Activated naive CD4-positive, alpha-beta T cell treated with anti-CD3 and anti-CD28 coated beads, Interleukin-2, amount 10 ng/mL, durations not matched to agents 7 days and 5 days (primary cell): ENCODE measurements at places on chromosomes 2 and 18.
A peak's percentile ranks its signal among the peaks of the same experiment; 100 is the strongest.

DNA sequence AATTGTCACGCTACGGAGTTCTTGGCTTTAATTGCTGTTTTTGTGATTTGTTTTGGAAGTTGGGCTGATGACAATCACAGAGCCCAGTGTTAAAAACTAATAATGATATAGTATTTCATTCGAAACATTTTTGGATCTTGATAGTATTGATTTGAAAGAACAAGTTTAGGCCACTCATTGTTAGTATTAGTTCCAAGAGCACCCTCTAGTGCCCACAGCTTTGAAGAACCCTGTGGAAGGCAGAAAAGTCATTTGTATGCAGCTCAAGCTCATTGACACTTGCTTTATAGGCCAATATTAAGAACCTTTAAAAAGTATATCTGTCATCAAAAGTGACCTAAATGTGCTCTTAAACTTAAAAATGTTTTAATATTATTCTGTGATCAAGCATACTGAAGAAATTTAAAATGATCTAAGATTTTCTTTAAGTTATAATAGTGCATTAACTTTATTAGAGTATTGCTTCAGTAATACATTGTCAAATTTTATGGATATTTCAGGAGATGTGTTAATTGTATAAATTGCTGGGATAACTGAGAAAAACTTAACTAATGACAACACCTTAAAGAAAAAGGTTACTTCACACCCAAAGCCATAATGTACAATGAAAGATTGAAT, 191.0 kb downstream of the GRB14 start:
- H3K4me3 ChIP-seq: no peak overlapping the region
- H3K27ac ChIP-seq: no peak overlapping the region
- H3K27me3 ChIP-seq: no peaks in the 10 kb centered on the region
- no peaks in the 10 kb centered on the region for H3K4me1 ChIP-seq

DNA sequence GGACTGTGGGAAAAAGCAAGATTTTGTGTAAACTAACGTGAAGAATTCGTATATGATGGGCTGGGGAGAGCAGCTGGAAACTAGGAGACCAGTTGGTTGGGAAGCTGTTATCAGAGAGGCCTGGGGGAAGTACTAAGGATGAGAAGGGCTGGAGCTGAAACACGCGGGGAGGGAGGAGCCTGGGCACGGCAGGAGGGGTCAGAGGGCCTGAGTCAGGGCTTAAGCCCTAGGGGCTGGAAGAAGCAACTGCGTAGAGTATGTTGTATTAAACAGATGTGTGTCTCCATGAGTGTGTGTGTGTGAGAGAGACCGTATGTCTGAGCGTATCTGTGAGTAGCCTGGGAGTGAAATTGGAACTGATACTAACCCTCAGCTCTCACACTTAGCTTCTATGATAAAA, 8.4 kb downstream of the POMC start:
- peak overlapping the region; percentile 24 for H3K27ac ChIP-seq
- peak overlapping the region; percentile 27 for H3K4me3 ChIP-seq
- no peak for DNase-seq
- peaks cover 28% of the 10 kb centered on the region for H3K27me3 ChIP-seq

GRCh38 chr18:47964053-47964452, 33.6 kb upstream of the SMAD2 start:
- H3K36me3 ChIP-seq: peaks cover 7% of the 10 kb centered on the region
- DNase-seq: no peak
- no peaks in the 10 kb centered on the region for H3K4me1 ChIP-seq

GRCh38 chr2:51807229-51807628, 775.3 kb upstream of the NRXN1 start:
- H3K27ac ChIP-seq: no peak overlapping the region
- DNase-seq: no peak
- H3K4me3 ChIP-seq: no peak overlapping the region
- no peaks in the 10 kb centered on the region for H3K4me1 ChIP-seq
- no peaks in the 10 kb centered on the region for H3K27me3 ChIP-seq
- no peaks in the 10 kb centered on the region for H3K36me3 ChIP-seq

- no peak overlapping the region for H3K27ac ChIP-seq
- H3K27me3 ChIP-seq: no peaks in the 10 kb centered on the region
- H3K4me1 ChIP-seq: no peaks in the 10 kb centered on the region
- no peak overlapping the region for H3K4me3 ChIP-seq
- DNase-seq: no peak
- H3K36me3 ChIP-seq: no peaks in the 10 kb centered on the region
These were observed 13.1 kb downstream of the PIEZO2 start for GRCh38 chr18:11136241-11136640.

DNA sequence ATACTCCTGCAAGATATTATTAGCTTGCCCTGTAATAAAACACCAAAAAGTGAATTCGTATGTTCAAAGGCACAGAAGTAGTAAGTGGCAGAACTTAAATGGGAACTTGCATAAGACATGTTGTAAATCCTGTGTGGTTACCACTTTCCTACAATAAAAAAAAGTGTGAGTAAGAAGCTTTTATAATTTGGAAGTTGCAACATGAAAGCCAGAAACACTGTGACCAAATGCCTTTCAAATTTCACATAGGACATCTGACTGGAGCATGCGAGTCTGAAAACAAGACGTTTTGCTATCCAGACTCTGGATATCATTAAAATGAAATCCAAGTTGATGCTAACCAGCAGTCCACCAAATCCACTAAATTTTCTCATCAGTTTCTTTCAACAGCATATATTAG, 886.2 kb upstream of the NRXN1 start:
- no peak overlapping the region for H3K27ac ChIP-seq
- no peaks in the 10 kb centered on the region for H3K27me3 ChIP-seq
- H3K36me3 ChIP-seq: no peaks in the 10 kb centered on the region
- H3K4me3 ChIP-seq: no peak overlapping the region

GRCh38 chr2:10019602-10020400, 23.5 kb upstream of the KLF11 start:
- no peaks in the 10 kb centered on the region for H3K36me3 ChIP-seq
- H3K4me3 ChIP-seq: no peak overlapping the region
- peaks cover 45% of the 10 kb centered on the region for H3K27me3 ChIP-seq
- H3K27ac ChIP-seq: no peak overlapping the region
- no peaks in the 10 kb centered on the region for H3K4me1 ChIP-seq
- DNase-seq: no peak

GRCh38 chr18:78773819-78774218, 205.8 kb upstream of the SALL3 start:
- no peaks in the 10 kb centered on the region for H3K4me1 ChIP-seq
- no peaks in the 10 kb centered on the region for H3K36me3 ChIP-seq
- no peaks in the 10 kb centered on the region for H3K27me3 ChIP-seq
- DNase-seq: no peak
- no peak overlapping the region for H3K4me3 ChIP-seq
